ENCODE measurements at places on chromosomes 2 and 18.

DNA sequence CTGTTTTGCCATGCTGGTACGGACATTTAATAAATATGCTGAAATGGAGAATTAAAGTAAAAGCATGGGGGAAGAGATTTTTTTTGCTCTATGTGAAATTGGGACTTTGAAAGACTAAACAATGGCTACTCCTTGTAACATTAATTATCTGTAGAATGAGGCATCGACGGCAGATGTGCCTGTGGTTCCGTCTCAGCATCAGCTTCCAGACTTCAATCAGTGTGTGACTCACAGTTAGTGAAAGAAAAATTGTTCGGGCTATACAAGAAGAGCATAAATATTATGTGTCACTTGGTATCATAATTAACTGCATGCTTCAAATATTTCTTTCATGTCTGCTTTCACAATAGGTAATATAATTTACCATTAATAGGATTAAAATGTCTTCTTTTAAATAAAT, 117.0 kb upstream of the SMIM21 start:
- DNase-seq = no peak

GRCh38 chr18:76985951-76986236, 146.7 kb downstream of the MBP start:
- DNase-seq = no peak

- DNase-seq = no peak
Measured at GRCh38 chr18:21057112-21057511, 54.5 kb downstream of the ROCK1 start.

- no peak for DNase-seq
Measured at GRCh38 chr2:19472391-19472978, 114.1 kb upstream of the OSR1 start.

GRCh38 chr2:213723707-213724106, 439.4 kb downstream of the SPAG16 start:
- DNase-seq = no peak

DNA sequence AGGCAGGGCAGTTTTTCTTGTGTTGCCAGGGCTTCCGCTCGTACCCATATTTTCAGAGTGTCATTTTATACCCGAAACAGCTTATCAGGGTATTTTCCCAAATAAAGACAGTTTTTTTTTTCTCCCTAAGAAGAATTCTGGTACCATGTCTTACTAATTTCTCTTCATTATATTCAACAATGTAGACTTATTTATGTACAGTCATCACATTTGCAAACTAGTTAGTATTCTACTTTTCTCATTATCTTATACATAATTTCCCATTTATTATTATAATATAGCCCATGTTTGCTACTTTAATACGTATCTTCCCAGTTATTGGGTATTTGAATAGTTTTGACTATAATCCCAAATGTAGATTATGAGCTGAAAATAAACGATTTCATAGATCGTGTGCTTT, 36.5 kb upstream of the PAIP2B start:
- DNase-seq = no peak

DNA sequence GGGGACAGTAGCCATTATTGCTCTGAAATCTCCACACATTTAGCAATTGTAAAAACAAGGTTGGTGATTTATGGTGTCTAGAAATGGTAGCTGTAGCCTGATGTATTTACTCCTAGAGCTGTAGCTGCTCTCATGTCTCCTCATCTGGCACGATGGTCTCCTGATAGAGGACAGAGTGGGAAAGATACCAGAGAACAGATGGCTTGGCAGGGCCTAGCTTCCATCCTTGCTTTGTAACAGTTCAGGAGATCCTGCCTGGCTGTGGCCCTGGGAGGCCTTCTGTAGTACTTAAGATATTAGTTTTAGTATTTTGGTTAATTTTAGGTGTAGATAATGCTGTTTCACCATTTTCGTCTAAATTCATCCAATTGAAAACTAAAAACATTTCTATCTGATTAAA, 6.7 kb downstream of the ATG16L1 start:
- DNase-seq = no peak

GRCh38 chr2:54866868-54867267, 143.4 kb downstream of the EML6 start:
- no peak for DNase-seq

DNA sequence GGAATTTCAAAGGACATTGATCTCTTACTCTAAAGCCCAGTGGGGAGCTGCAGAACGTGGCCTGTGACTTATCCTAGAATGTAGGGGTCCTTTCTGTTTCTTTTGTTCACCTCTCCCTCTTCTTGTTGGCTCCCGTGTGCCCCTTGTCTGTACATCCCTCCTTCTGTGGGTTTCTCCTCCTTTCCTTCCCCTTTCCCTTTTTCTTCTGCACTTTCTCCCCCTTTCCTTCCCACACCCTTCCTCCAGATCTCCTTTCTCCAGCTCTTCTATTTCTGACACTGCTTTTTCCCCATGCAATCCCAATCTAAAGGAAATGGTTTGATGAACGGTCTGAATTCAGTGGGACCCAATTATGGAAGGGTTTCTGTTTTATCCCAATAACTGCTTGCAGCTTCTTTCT, 35.5 kb upstream of the MAPRE3 start:
- DNase-seq = no peak

GRCh38 chr2:195094330-195094729, 562.7 kb upstream of the SLC39A10 start:
- no peak for DNase-seq

- DNase-seq = no peak
Measured at GRCh38 chr2:69731147-69731970, 10.6 kb upstream of the ANXA4 start.

DNA sequence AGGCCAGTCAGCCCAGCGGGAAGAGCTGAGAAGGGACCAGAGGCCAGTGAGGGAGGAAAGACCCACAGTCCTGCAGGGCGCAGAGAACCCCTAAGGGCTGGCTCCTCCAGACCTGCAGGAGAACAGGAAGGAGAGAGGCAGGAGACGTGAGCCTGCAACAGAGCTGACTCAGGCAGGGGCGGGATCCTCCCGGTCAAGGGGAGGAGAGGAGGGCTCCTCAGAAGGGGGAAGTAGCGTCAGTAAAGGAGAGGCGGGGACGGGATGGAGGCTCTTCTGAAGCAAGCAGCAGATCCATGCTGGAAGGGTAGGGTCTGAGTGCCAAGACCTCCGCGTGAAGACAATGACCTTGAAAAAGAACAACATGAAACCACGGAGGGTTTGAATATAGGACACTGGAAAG, 50.8 kb downstream of the TRABD2A start:
- no peak for DNase-seq

GRCh38 chr2:61671561-61672315, 133.6 kb upstream of the XPO1 start:
- no peak for DNase-seq

DNA sequence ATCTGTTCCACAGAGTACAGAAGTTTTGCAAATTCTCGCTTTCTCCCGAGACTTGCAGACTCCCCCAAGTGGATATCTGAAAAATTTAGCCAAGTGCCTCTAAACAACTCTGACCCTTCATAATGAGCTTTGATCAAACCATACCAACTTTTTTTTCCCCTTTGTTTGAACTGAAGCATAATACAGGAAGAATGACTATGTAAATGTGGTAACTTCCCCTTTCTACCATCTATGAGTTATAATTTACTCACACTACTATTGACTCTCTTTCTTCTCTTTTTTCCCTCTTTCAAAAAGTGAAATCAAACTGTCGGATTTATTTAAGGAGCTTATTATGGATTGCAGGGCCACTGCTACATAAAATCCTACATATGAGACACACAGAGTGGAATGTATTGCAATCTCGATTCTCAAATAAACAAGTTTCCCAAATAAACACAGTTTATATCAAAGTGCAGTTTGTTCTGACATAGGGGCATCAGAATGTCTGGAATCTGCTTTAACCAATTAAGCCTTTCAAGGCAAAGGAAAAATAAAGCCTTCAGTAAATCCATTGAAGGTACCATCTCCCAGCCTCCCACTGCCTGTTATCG, 1.4 kb upstream of the ZNF804A start:
- no peak for DNase-seq

GRCh38 chr2:97751752-97752151, 38.4 kb downstream of the ZAP70 start:
- DNase-seq = no peak

- no peak for DNase-seq
Measured at GRCh38 chr18:63534615-63535014, 7.6 kb upstream of the SERPINB12 start.

Measured in activated CD4-positive, alpha-beta T cell treated with anti-CD3 and anti-CD28 coated beads for 4 hours (primary cell).